Kasumi-1 (cell line): ENCODE measurements at places on chromosomes 12 and 14.

- no peak for DNase-seq
Measured at GRCh38 chr14:67580336-67581171, 19.5 kb downstream of the PIGH start.

- DNase-seq, result no peak
Measured at GRCh38 chr14:105925615-105926372, 399.4 kb downstream of the TMEM121 start.

GRCh38 chr12:28817524-28817923, 331.6 kb upstream of the FAR2 start:
- no peak for DNase-seq

- no peak for DNase-seq
Measured at GRCh38 chr12:115382681-115383080, 698.7 kb upstream of the TBX3 start.

DNA sequence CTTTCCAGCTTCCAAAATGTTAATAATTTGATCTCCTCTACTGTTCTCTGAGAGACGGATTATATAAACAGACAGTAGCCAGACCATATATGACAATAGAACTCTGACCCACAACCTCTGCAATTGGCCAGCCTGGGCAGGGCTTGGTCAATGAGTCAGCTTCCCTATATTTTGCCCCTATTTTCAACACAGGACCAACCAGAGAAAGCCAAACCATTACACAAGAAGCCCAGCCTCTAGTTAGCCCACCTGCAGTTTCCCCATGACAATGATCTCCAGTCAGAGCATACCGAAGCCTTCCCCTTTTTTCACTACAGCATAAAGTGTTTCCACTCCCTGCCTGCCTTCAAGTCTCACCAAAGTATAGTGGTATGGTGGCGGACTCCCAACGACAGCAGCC, 7.6 kb upstream of the EXD2 start:
- no peak for DNase-seq

DNA sequence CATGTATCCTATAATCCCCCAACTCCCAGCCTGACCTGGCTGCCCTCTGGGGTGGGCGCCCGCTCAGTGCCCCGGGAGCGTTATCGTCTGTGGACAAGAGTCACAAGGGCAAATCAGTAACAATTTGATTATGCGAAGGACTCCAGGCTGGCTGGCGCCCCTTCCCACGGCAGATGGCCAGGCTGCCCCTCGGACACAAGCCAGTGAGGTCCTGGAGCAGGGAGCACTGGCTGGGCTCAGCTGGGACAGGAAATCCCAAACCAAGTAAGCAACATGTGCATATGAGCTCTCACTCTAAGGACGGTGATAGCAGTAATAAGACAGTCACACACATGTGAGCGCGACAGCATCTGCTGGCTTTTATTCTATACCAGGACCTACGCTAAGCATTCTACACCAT, 59.3 kb upstream of the FAM222A start:
- DNase-seq, result no peak

DNA sequence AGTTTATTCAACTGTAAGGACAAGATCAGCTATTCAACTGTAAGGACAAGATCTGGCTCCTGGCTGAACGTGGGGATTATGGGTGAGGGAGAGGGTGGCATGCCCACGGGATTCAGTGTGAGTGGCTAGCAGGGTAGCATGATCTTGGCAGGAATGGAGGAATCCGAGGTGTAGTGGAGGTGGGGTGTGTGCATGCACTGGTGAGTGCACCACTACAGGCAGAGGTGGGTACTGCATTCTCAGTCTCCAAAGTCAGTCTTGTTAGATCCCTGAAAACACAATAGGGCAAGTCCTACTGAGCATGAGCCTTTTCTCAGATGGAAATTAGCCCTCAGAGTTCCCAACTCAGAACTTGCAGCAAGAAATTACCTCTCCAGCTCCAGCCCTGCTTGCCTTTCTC, 32.2 kb upstream of the DCD start:
- DNase-seq, result peak; percentile 50

DNA sequence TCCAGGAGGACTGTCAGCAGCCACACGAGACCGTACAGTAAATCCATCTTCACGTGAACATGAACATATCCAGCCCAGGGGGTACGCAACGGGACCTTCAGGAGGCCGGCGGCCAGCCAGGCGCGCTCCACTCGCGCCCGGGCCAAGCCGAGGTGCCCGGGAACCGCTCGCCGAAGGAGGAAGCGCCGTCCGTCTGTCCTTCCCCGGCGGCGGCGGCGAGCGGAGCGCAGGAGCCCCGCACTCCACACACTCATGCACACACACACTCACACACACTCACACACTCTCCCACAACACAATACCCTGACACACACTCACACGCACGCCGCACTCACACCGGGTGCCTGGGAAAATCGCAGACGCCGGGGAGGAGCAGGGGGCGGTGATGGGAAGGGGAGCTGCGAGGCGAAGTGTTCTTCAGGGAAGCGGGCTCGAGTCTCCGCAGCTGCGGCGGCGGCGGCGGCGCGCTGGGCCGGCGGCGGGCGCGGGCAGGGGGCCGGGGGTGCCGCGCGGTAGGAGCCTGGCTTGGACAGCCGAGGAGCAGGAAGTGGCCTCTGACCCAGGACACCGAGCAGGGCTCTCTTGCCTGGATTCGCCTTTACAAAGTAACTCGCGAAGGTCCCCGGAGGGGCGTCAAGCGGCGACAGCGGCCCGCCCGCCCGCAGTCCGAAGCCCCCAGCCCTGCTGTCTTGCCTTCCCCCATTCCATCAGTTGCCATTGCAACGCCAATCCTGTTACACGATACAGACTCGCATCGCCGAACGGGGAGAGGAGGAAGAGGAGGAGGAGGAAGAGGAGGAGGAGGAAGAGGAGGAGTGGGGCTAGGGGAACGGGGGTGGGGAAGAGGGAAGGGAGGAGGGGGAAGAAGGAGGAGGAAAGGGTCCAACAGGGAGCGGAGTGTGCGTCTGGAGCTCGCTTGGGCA, 601 bp downstream of the MDGA2 start:
- DNase-seq, result no peak

- DNase-seq, result no peak
Measured at GRCh38 chr12:106839333-106839732, 64.9 kb downstream of the RIC8B start.

DNA sequence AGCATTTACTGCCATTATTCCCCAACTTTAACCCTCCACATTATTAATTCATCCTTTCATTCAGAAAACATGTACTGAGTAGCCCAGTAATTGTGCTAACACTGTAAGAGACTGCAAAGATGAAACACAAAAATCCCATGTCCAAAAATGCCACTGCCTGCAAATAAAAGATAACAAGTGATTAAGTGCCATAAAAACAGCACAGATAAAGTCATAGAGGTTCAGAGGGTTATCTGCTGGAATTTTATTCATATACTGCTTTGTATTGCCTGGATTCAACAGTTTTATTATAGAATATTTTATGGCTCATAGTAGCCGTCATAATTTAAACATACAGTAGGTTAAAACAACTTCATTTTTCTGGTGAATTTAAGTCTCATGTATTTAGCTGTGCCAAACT, 177.9 kb downstream of the KICS2 start:
- DNase-seq, result no peak

GRCh38 chr12:89047856-89048418, 304.4 kb downstream of the DUSP6 start:
- no peak for DNase-seq

DNA sequence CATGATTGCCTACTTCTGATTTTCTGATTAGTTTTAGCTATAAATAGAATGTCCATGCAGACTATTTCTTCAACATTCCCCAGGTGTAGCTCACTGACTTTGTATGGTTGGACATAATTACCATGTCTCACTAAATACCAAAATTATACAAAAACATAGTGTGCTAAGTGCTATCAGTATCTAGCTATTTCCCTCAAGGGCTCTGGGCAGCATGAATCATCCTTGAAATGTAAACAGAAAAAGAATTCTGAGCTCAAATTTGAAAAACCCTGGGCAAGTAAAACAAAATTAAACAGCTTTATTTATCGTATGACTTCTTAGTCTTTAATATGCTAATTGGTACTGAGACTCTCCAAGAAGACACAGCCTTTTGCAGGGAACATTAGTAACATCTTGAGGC, 82.9 kb downstream of the SPATA7 start:
- no peak for DNase-seq

GRCh38 chr12:694734-695503, 31.7 kb upstream of the NINJ2 start:
- no peak for DNase-seq

DNA sequence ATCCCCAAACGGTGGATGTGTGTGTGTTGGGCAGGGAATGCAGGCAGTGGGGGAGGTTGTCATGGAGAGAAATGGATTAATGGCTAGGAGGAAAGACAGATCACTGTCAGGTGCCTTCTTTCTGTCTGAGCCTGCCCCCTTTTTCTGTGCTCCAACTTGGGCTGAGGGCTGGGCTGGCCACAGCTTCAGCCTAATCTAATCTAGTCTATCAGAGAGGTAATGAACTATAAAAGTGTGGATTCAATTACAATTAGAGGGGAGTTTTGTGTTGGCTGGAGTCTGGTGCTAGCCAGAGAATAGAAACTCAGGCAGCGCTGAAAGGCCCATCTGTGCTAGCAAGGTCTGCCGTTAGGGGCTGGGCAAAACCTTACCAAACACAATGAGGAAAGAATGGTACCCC, 41.2 kb downstream of the NEUROD4 start:
- no peak for DNase-seq

GRCh38 chr12:75767957-75768356, 256.5 kb upstream of the KRR1 start:
- DNase-seq, result no peak

DNA sequence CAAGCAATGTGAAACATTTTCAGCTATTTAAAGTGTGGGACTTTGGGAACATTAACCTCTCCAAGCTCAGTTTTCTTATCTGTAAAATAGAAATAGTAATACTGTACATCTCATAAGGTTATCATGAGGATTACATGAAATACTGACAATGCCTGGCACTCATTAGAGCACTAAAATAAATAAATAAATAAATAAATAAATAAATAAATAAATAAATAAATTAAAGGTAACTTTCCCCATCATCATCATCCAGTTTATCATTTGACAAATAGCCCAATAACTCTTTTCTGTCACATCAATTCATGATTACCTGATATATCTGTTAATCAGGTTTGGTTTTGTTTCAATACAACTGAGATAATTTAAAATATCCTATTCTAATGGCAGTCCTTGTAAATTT, 48.5 kb downstream of the EFCAB11 start:
- no peak for DNase-seq

DNA sequence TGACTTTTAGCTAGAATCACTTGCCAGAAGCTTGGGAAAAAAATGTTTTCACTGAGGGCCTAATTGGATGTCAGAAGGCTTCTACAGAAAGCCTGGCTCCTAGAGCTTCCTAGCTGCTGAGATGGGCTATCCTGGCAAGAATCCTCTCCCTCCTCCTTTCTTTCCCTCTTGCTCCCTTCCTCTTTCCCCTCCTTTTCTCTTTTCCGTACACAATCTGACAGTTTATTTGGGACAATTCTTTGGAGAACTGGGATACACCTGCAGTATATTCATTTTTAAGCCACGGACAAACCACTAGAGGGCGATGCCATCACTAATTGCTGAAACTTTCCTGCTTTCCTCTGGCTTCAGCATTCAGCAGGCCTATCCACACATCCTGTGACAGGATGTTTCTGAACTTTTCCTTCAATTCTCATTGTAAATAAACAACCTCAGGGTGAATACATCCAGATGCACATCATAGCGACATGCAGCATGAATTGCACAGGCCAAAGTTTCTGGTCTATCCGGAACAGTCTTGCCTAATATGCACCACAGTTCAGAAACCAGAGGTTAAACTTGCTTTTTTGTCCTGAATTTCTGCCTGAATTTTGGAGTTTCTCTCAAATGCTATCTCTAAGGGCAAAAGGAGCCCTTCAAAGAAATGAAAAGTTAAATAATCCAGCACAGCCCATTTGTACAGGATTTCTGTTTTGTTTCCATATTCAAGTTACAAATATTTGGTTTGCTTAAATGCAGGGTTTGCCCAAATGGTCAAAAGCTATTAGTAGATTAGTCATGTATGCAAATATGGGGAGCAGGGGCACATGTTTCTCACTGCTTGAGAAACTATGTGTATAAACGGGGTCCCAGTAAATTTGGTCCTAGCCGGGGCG, 142.8 kb downstream of the PAWR start:
- DNase-seq, result peak; percentile 45

DNA sequence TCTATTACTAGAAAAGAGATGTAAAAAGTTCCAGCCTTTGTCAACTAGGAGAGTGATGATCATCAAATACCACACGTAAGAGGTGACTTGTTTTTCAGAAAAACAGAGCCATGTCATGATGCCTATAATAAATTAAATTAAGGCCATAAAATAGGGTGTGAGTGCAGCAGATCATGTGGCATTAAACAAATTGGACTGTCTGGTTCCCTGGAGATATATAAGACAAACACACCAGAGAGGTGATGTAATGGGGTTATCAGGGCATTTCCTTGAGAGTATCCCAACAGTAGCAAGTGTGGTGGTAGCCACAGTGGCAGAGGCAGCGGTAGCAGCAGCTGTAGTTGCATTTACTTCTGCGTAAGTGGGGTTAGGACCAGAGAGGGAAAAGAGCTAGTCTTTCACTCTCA, 14.6 kb upstream of the GALNT6 start:
- DNase-seq, result no peak

DNA sequence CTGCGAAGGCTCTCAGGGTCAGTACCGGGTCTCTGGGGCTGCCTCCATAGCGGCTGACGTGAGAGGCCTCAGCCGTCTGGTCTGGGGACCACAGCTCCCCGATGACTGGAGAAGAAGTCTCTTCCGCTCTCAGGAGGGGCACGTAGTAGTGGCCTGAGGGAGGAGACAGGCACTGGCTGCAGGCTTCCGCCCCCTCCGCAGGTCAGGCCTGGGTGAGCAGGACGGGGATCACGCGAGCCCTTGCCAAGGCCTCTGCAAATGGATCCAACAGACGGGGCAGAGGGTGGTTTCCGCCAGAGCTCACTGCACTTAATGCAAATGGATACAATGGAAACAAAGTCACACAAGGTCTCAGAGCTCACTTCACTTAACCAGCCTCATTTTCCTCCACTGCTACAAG, 24.7 kb downstream of the ANKLE2 start:
- DNase-seq, result no peak

- DNase-seq, result no peak
Measured at GRCh38 chr12:49946086-49946485, 4.5 kb upstream of the AQP2 start.

- DNase-seq, result no peak
Measured at GRCh38 chr14:77036484-77037214, 8.1 kb upstream of the IRF2BPL start.

GRCh38 chr12:99985631-99986030, 895 bp upstream of the ANKS1B start:
- DNase-seq, result no peak

DNA sequence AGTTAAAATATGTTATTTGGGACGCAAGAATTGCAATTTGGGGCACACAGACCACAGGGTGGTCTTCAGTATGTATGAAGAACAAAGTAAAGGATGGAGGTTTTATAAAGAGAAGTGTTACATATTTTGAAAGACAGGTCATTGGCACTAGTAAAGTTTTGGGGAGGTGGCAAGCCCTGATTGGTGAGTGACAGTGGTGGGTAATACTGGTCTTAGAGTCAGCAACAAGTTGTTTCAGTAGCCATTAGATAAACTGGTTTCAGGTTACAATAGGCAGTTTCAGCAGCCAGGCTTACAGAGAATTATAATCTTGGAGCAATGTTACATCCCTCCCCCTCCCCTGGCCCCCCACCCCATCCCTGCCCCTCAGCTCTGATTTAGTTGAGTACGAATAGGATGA, 17.5 kb downstream of the MARK3 start:
- DNase-seq, result no peak

GRCh38 chr14:77316872-77317301, 3.8 kb downstream of the POMT2 start:
- no peak for DNase-seq
